ENCODE measurements at places on chromosomes 12 and 14.

DNA sequence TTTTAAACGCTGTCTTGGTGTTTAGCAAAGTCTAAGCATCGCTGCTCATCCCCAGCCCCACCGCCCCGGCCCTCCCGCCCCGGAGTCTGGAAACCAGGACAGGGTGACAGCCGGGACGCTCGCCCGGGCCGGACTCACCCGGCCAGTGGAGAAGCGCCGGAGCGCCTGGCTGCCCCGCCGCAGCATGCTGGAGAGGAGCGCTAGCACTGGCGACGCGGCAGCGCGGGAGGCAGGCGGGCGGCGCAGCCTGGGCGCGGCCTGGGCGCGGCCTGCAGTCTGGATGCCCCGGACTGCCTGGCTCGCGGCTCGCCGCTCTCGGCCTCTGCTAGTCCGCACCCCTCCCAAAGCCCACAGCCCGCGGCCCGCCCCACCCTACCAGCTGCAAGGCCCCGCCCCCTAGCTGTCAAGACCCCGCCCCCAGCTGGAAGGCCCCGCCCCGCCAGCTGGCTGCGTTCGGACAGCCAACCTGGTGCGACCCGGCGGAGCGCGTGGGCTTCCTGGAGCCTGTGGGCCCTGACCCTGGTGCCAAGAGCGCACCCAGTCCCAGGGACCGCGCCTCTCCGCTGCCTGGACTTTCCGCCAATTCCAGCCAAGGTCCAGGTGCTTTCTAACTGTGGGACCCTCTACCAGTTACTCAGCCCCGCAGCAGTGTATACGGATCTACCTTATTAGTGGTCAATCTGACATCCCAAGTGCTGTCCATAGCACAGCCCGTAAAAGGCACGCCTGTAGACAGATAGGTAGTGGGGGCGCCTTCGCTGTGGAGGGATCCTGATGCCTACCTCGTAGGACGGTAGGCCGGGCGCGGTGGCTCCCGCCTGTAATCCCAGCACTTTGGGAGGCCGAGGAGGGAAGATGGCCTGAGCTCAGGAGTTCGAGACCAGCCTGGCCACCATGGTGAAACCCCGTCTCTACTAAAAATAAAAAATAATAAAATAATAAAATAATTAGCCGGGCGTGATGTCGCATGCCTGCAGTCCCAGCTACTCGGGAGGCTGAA is at the start of gene ALDH1L2:
Gene ALDH1L2, minus strand, starts transcription at position 208 of the 1,000 bp plus-strand sequence. Its CDS starts 22 bp downstream, at position 186.
- no peak for DNase-seq

DNA sequence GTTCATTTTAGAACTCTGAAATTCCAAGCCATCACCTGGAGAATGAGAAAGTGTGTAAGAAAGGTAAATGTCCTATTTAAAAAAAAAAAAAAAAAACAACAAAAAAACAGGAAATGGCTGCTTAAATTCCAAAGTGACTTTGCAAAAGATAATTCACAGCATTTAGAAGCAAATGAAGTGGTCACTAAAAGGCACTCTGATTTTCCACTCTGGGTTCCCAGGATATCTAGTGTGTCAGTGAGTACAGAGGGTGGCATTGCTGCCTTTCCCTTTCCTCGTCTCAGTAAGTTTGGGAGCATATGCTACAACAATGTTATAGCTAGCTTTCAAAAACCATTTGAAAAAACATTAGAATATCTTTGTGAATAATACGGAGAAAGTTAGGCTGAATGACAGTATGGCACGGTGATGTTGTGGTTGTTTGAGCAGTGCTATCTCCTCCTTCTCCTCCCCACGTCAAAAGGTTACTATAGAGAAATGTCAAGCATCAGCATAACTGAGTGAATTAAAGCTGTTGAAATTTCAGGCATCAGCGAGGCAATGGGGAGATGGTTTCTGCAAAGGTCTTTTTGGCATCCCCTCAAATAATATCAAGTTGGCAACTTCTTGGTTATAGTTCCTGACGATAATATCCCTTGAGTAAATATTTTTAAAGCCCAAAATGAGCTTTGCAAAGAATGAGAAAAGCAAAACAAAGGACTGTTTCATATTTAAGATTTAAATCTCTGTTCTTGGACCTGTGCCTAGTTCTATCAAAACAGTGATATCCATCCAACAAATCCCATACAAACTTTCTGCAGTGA is 164.5 kb upstream of the E2F7 start:
- no peak for DNase-seq

DNA sequence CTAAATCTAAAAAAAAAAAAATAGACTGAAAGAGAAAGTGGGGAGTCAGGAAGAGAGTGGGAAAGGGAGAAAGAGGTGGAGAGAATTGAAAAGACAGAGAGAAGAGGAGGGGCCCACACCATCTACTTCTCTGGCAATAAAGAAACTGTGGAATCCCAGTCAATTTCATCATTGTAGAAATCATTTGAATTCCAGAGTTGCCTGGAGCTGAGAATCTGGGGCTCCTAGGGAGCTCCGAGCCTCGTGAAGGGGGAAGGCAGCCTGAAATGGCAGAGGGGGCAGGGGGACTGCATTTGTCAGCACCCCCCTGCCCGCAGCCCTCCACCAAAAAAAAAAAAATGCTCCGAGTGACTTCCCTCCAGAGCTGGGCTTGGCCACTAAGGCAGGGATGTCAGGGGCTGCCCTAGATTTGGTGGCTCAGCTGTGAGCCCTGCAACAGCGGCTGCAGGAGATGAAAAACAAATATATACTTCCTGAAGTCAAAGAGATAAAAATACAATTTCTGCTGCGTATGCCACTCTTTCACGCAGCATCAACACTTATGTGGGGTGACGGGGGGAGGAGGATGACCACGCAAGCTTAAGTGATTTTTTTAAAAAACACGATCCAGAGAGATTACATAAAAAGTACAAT is 80.5 kb downstream of the BCL11B start:
- peak; percentile 73 for DNase-seq

- no peak for DNase-seq
Measured at GRCh38 chr12:59874781-59875180, 279.0 kb downstream of the SLC16A7 start.

DNA sequence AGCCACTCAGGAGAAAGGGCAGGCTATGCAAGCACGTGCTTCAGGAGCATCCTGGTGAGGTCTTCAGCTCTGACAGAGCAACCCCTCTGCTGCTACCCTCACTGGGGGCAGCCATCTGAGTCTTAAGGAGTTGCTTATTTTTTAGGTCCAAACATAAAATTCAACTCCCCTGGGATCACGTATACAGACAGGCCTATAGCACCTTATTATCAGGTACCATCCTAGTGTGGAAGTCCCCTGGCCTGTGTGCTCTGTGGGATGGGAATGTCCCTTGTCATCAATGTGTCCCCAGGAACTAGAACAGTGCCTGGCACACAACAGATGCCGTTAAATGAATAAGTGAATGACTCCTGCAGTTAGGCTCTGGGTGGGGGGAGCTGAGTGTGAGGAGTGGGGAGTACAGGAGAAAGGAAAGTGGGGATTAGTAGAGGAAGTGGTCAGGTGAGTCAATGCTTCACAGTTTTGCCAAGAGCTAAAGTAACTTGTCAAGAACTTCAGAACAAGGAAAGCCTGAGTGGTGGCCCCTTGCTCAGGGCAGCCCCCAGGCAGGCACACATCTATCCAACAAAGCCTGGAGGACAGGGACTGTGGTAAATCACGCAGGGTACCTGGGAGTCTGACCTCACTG is 33.5 kb downstream of the DAD1 start:
- DNase-seq: no peak

GRCh38 chr14:79525416-79525815 is 685.9 kb downstream of the DIO2 start:
- DNase-seq: no peak

GRCh38 chr14:101561145-101561896 is at the start of gene DIO3:
DIO3 (plus strand) TSS chr14:101561495.
- no peak for DNase-seq

DNA sequence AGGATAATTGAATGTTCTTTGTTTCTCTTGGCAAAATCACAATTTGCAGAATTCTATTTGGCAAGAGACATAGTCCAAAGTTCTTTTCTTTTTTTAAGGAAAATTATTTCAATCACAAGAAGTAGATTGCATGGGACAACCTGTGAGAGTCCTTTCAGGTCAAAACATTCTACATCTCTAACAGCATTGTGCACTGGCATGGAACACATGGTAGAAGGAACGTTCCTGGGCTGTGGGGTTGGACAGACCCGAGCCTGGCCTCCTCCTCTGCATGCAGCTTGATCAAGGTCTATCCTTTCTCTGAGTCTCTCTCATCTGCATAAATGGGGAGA is 88.6 kb upstream of the CPSF6 start:
- DNase-seq: no peak

DNA sequence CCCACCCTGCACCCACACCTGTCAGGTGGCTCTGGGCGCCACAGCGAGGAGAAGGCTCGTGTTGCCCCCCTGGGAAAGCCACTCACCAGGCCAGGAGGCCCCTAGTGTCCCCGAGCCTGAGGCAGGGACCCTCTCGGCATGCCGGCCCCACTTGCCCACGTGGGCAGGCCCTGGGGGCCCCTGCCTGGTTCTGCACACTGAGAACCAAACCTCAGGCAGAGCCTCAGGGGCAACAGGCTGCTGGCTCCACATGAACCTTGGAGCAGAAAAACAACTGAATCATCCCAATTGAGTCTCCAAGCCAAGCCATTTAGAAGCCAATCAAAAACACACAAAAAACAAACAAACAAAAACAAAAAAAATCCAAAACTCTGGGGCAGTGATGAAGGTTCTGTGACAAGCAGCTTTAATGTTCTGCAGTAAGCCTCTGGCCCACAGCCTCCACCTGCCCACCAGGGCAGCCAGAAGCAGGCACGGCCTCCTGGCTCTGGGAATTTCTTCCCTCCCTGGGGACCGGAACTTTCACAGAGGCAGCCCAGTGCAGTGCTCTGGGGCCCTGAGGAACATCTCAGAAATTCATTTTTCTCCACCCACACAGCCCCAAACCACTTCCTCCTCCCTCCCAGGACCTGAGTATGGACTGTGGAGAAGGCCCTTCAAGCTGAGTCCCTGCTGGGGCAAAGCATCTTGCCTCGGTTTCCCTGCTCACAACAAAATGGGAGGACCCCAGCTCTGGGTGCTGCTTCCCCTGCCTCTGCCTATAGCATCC is 90.2 kb downstream of the CHGA start:
- DNase-seq: no peak

GRCh38 chr12:123389560-123390351 is 5.8 kb downstream of the KMT5A start:
- DNase-seq: peak; percentile 13

DNA sequence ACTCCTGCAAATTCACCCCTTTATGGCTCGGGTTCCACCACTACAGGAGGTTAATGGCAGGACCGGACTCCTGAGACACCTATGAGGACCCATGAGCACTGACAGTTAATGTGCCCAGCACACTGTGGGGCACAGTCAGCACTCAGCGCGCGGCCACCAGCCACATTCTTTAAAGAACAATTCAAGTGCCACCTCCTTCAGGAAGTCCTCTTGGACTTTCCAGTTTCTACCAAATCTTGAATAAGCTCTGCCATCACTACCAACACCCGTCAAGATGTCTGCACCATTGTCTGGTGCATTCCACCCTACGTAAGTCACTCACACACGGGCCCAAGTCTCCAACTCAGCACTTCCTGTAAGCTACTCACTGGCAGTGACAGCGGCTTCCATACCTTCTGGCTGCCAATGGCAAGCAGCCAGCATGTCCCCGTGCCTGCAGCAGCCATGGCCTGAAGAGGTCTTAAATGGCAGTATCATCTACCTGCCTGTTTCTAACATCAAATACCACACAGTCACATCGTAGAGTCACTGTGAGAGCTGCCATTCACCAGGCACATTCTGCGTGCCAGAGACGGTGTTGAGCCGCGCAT is 48.5 kb downstream of the CDC42BPB start:
- no peak for DNase-seq

- DNase-seq: no peak
Measured at GRCh38 chr14:58667900-58668299, 30.1 kb downstream of the DACT1 start.

DNA sequence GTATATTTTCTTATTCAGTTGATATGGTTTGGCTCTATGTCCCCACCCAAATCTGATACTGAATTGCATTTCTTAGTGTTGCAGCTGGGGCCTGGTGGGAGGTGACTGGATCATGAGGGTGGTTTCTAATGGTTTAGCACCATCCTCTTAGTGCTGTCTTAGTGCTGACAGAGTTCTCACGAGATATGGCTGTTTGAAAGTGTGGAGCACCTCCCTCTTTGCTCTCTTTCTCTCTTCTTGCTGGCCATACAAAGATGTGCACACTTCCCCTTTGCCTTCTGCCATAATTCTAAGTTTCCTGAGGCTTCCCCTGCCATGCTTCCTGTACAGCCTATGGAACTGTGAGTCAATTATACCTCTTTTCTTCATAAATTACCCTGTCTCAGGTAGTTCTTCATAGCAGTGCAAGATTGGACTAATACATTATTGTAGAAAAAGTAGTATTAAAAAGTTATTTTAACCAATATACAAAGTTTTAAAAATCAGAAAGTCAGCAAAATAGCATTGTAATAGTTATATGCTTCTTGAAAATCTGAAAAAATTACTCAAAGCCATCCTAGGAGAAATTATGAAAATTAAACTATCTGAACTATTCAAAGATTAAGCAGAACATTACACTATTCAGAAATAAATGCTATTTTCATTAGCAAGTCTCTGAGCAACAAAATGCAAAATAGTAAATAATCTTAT is 84.1 kb downstream of the PPP1R12A start:
- peak; percentile 5 for DNase-seq

DNA sequence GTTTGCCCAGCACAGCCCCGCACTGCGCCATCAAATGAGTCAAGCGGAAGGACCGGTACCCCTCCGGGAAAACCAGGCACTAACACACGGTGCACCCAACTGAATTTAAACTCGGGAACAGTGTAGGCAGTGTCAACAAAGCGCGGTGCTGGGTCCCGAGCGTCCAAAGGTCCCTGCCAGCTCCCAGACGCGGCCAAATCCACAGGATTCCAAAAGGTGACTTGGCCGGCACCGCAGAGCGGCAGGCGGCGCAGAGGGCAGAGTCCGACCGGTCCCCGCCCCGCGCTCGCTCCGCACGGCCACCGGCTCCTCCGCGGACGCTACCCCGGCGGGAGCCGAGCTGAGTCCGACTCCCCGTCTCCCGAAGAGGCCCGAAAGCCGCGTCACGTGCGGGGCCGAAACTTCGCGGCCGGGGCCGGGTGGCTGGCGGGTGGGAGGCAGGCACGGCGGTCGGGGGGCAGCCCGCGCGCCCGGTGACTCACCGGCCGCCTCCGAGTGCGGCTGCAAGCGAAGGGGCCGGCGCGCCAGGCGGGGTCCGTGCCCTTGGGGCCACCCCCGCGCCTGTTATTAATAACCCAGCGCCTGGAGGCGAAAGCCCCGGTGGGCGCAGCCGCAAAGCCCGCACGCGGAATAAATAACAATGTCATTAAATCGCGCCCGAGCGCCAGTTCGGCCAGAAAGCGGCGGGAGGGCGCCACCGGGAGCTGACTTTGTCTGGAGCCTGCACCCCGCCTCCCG is 863 bp downstream of the DENND5B start:
- DNase-seq: peak; percentile 7

- no peak for DNase-seq
Measured at GRCh38 chr12:65232476-65233077, 45.9 kb upstream of the MSRB3 start.

GRCh38 chr14:70972107-70972976 is 65.1 kb downstream of the PCNX1 start:
- peak; percentile 78 for DNase-seq

GRCh38 chr14:97021001-97021400 is 223.8 kb downstream of the VRK1 start:
- no peak for DNase-seq

All from CD8-positive, alpha-beta T cell (primary cell).